ENCODE measurements at places on chromosomes 13 and 19. TPM values are rescaled to one million over a fixed set of nuclear protein-coding genes. Genes with fewer than 3 reads are reported as not detected.
A peak's percentile ranks its signal among the peaks of the same experiment; 100 is the strongest.

DNA sequence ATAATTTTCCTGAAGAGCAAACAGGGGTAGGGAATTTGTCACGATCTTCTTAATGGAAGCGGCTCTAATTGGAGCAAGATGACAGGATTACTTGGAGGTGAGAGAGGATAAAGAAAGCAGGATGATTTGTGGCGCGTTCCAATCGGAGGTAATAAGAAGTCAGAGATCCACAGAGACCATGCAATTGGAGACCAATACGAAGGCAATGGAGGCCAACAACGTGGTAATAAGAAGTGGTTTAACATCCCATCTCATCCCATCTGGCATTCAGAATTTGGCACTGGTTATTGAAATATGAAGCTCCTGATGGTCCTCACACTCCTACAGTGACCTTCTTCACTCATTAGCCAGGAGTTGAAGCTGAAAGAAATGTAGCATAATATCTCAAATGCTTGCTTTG is 130.6 kb downstream of the DLEU7 start:
- no peaks in the 10 kb centered on the region for H3K27me3 ChIP-seq
- no peaks in the 10 kb centered on the region for H3K36me3 ChIP-seq
- peaks cover 3% of the 10 kb centered on the region for H3K4me1 ChIP-seq
- no peak for DNase-seq
- no peak overlapping the region for H3K4me3 ChIP-seq
- H3K27ac ChIP-seq = no peak overlapping the region

GRCh38 chr13:73228546-73228945 is 169.7 kb downstream of the KLF5 start:
- H3K4me3 ChIP-seq = no peak overlapping the region
- no peak for DNase-seq
- no peaks in the 10 kb centered on the region for H3K27me3 ChIP-seq
- peaks cover 6% of the 10 kb centered on the region for H3K4me1 ChIP-seq
- H3K27ac ChIP-seq = no peak overlapping the region

DNA sequence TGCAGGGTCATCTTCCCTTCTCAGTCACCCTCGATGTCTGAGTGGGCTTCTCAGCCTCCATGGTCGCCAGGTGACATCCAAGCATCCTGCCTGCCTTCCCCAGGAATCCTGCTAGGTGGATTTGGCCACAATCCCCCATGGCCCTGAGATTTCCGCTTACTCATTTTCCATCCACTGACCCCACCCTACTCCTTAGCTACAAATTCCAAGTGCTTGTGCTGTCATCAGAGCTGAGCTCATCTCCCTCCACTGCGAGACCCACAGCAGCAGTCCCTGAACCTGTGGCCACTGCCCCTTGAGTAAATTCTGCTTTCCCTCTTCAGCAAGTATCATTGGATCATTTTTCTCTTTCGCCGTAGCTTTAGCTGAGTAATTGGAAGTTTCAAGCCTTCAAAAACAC is 90.5 kb upstream of the ANKRD10 start:
- H3K36me3 ChIP-seq = no peaks in the 10 kb centered on the region
- H3K4me3 ChIP-seq = no peak overlapping the region
- peak overlapping the region; percentile 52 for H3K27ac ChIP-seq
- H3K4me1 ChIP-seq = peaks cover 20% of the 10 kb centered on the region
- no peaks in the 10 kb centered on the region for H3K27me3 ChIP-seq

DNA sequence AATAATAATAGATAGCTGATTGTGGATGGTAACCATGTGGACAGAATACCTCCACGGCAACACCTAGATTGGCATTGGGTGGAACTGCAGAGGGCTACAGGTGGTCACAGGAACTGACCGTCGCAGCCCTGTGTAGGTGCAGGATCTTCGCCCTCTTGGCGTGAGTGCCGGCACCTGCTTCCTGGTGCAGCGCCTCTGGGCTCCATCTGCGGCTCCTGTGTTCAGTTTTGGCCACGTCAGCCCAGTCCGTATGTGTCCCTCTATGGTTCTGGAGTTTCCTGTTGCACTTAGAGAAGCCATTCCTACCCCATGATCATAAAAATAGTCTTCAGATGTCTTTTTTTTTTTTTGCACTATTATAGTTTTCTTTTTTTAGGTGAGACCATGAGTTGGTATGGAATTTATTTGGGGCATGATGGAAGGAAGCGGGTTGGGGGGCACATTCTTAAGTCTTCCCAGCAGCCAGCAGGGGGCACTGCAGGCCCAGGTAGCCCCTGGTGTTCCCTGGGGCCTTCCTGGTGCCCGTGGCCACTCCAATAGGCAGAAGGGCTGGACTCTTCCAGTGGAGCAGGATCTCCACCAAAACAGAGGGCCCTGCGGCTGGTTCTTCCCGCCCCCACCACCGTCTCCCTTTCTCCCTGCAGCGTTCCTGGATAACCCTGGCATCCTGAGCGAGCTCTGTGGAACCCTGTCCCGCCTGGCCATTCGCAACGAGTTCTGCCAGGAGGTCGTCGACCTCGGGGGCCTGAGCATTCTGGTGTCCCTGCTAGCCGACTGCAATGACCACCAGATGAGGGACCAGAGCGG is 10.1 kb upstream of the SLC25A42 start:
- H3K27ac ChIP-seq = no peak overlapping the region
- no peaks in the 10 kb centered on the region for H3K27me3 ChIP-seq
- no peak overlapping the region for H3K4me3 ChIP-seq
- peaks cover 69% of the 10 kb centered on the region for H3K36me3 ChIP-seq

DNA sequence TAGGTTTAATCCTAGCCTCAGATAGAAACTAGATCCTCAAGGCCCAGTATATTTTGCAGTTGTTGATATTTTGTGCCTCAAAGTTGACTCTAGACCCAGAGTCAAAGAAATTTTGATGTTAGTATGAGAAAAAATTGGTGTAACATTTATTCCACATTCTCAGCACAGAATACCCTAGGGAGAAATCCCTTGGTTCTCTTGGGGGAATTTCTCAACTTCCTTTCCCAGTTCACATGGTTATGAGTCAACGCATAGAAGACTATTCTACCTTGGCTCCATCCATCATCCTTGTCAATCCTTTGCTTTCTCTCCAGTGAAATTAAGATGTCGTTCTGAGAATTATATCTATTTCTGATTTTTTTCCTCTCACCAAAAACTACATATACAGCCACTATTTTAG is 145.3 kb downstream of the POSTN start:
- H3K27me3 ChIP-seq = no peaks in the 10 kb centered on the region
- no peak for DNase-seq
- peaks cover under 1% of the 10 kb centered on the region for H3K4me1 ChIP-seq
- no peaks in the 10 kb centered on the region for H3K36me3 ChIP-seq
- H3K27ac ChIP-seq = no peak overlapping the region

DNA sequence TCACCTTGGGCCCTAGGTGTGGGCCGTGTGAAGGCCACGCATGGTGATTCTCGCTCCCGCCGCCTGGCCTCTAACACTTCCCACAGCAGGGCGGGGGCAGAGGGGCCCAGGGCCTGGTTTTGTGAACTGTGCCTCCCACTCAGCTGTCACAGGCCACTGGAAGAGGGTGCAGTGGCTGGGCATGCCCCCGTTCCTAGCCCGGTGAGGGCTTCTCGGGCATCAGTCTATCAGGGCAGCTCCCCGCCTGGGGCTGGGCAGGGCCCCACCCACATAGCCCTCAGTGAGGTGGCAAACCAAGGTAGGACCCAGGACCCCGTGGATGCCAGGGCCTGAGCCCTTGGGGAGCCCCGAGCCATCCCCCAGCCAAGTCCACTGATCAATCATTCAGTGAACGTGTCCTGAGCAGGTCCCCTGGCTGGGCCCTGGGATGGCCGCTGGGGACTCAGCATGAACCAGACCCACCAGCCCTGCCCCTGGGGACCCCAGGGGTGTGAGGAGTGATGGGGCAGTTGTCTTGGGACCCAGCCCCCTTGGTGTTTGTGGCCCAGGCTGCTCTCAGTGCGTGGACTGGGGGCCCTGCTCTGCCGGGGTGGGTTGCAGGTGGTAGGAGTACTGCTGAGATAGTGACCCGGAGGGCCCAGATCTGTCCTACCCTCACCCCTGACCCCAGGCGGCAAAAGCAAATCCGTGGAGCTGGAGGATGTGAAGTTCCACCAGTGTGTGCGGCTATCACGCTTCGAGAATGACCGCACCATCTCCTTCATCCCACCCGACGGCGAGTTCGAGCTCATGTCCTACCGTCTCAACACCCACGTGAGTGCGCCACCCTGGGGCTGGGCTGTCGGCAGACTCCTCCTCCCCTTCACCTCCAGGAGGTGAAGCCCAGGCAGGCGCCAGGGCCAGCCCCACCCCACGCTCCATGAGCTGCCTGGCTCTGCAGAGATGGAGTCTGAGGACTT is 29.4 kb downstream of the AP1M1 start:
- DNase-seq = no peak
- no peak overlapping the region for H3K27ac ChIP-seq
- no peaks in the 10 kb centered on the region for H3K27me3 ChIP-seq
- H3K4me1 ChIP-seq = no peaks in the 10 kb centered on the region

GRCh38 chr19:44131955-44132354 is 9.4 kb upstream of the ZNF234 start:
- H3K36me3 ChIP-seq = peaks cover 49% of the 10 kb centered on the region

GRCh38 chr19:46514589-46515289 is 19.1 kb upstream of the PNMA8B start:
- H3K27ac ChIP-seq = no peak overlapping the region
- DNase-seq = no peak
- peaks cover 18% of the 10 kb centered on the region for H3K4me1 ChIP-seq

DNA sequence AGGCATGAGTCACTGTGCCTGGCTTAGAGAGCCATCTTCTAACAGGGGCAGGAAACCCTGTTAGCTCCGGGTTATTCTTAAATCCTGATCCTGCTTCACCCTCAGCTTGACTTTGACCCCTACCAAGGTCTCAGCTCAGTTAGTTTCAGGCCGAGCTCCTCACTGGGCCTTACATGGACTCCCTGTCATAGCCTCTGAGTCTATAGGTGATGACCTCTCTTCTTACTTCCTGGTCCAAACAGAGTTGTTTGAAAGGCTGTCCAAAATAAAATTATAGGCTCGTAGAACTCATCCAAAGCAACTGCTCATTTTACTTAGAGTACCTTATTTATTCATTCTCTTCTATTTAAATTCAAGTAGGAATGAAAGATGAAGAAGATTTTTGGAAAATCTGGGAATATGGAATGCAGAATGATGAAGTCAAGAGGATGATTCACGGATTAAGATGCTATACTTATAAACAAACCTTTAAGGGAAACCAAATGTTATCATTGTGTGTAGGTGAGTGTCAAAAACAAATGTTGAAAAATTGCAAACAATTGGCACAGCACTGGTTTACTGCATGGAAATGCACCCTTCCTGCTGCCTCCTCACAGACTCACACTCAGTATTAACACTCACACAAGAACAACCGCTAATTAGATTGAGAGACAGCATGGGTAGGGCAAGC is 174.1 kb downstream of the RGCC start:
- H3K36me3 ChIP-seq = no peaks in the 10 kb centered on the region
- H3K4me1 ChIP-seq = no peaks in the 10 kb centered on the region
- H3K27me3 ChIP-seq = no peaks in the 10 kb centered on the region
- H3K4me3 ChIP-seq = no peak overlapping the region
- no peak overlapping the region for H3K27ac ChIP-seq
- DNase-seq = no peak

DNA sequence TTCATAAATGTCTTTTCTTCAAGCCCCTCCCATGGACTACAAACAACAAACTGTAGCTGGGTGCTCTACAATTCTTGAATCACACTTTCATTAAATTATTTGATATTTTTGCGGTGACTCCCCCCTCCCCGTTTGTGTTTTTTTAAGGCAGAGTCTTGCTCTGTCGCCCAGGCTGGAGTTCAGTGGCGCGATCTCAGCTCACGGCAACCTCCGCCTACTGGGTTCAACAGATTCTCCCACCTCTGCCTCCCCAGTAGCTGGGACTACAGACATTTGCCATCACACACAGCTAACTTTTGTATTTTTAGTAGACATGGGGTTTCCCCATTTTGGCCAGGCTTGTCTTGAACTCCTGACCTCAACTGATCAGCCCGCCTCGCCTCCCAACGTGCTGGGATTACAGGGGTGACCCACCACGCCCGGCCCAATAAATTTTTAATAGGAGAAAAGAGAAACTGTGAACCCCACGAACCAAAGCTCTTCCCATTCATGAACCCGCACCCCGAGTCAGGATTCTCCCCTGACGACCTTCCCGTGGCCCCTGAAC is 703 bp downstream of the ZNF506 start:
- peaks cover 14% of the 10 kb centered on the region for H3K4me1 ChIP-seq
- peak overlapping the region; percentile 91 for H3K27ac ChIP-seq
- no peak for DNase-seq
- H3K4me3 ChIP-seq = peak overlapping the region; percentile 68
- peaks cover under 1% of the 10 kb centered on the region for H3K36me3 ChIP-seq
- H3K27me3 ChIP-seq = no peaks in the 10 kb centered on the region

GRCh38 chr13:76928456-76928855 is 19.9 kb upstream of the ACOD1 start:
- no peaks in the 10 kb centered on the region for H3K27me3 ChIP-seq
- no peaks in the 10 kb centered on the region for H3K4me1 ChIP-seq
- DNase-seq = no peak
- H3K36me3 ChIP-seq = no peaks in the 10 kb centered on the region
- H3K4me3 ChIP-seq = no peak overlapping the region

DNA sequence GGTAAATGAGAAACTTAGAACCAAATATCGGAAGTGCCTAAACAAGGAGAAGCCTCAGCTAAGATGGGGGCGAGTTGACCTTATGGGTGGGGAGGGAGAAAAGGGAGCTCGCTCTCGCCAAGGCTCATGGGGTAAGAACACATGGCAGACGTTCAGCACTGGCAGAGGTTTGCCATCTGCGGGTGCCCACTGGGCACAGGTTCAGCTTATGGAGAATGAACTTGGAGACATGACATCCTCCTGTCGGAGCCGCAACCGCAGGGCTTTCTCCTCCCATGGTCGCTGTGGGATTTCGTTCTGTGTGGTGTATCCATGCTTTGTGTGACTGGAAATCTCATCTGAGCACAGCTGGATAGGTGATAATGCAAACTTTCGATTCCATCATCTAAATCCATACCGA is 36.1 kb upstream of the PEPD start:
- H3K4me3 ChIP-seq = no peak overlapping the region
- no peak for DNase-seq
- no peaks in the 10 kb centered on the region for H3K36me3 ChIP-seq
- H3K27ac ChIP-seq = no peak overlapping the region

DNA sequence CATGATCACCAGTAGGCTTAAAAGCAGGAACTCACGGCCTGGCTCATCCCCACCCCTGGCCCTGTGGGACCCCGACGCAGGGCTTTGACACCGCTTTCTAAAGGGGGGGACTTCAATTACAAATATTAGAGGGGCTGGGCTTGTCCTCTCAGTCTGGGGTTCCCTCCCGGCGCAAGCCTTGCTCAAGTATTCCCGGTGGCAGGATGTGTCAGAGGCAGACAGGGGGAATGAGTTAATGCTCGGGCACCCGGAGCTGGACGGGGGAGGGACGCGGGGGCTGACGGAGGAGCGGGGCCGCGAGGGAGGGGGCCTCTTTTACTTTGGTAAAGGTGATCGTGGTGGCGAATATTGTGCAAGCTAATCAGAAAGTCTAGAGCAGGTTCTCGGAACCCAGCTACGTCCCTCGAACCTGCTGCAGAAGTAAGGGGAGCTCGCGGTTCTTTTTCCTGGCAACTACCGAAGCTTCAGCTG is 1.1 kb downstream of the FGF14 start:
- H3K27ac ChIP-seq = no peak overlapping the region
- no peaks in the 10 kb centered on the region for H3K36me3 ChIP-seq
- DNase-seq = peak; percentile 73
- peak overlapping the region; percentile 58 for H3K4me3 ChIP-seq
- peaks cover 32% of the 10 kb centered on the region for H3K4me1 ChIP-seq

The ZNF415 gene
- total RNA-seq = 5.7 TPM

The EXOC3L2 gene
- total RNA-seq = 3.5 TPM

The SLC6A16 gene
- 0.34 TPM for total RNA-seq

The ERVK3-1 gene
- total RNA-seq = 41.4 TPM

The IER2 gene
- total RNA-seq = 212 TPM

The C19orf85 gene
- total RNA-seq = not detected
